Stimulated activated CD8-positive, alpha-beta memory T cell treated with anti-CD3 and anti-CD28 coated beads, Interleukin-15, amount 100 ng/mL, for 48 hours (primary cell): ENCODE measurements at places on chromosomes 7 and 10.

GRCh38 chr7:155166673-155167370 lies 96.7 kb downstream of the HTR5A start:
- no peak for DNase-seq

DNA sequence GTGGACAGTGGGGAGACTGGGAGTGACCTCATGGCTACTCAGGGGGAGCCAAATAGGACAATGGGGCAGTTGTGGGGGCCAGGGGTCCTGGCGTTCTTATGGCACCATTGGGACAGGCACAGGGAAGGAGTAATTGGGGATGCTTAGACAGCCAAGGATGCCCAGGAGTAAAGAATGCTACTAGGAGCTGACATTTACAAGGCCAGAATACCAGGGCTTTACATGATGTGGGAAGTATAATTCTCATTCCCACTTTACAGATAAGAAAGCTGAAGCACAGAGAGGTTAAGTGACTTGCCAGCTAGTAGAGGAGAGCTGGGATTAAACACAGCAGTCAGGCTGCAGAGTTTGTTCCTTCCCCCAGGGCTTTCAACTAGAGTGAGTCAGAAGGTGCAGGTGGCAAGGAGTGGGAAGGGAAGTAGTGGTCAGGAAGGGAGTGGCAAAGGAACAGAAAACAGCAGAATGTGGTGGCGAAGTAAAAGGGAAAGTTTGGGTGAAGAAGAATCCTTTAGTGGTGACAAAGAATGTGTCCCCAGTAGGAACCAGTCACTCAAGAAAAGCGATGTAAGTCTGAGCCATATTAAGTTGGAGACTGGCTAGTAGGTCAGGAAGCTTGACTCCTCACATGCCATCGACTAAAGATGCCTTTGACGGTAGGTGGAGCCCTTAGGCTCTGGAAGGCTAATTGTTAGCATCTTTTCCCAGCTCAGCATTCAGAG lies 32.8 kb downstream of the CPVL start:
- DNase-seq = no peak

GRCh38 chr10:14658331-14659127 lies 116.2 kb downstream of the FAM107B start:
- no peak for DNase-seq

DNA sequence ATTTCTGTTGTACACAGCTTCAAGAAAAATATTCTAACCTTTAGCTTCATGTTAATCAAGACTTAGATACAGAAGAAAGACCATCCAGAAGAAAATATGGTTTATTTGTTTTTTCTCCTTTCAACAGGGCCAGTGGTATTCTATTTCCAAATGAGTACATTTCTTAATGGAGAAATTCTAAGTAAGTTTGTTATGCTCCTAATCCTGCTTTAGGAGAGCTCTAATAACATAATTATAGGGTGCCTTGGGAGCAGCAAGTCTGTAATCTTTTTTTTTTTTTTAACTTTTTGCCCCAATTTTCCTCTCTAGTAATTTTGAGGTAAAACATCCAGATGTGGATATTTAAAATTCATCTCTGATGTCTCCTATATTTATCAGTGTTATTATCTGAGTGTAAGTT lies 98.1 kb downstream of the ADD3 start:
- no peak for DNase-seq

DNA sequence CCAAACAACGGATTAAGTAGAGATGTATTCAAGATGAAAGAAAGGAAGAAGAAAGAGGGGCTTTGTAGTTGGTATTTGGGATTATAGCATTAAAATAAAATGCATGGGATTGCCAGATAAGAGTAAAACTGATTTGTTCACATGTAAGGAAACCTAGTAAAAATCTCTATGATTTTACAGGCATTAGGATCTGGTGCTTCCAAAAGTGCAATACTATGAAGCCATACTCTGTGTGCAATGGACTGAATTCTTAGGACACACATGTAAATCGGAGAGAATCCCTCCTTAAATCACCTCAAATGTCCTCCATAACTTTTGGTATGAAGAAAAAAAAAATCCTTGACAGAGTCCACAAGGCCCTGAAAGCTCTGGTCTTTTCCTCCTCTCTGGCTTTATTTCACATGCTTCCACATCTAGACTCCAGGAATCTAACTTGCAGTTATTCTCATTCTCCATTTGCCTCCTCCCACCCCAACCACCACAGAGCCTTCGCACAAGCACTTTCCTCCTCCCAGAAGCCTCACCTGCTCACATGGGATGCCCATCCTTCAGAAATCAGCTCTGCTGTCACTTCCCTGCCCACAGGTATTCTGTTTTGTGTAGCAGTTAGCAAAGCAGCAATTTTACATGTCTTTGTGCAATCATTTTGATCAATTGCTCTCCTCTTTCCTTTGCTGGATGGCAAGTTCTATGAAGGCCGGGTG lies 378.3 kb downstream of the KCNMA1 start:
- DNase-seq = no peak

DNA sequence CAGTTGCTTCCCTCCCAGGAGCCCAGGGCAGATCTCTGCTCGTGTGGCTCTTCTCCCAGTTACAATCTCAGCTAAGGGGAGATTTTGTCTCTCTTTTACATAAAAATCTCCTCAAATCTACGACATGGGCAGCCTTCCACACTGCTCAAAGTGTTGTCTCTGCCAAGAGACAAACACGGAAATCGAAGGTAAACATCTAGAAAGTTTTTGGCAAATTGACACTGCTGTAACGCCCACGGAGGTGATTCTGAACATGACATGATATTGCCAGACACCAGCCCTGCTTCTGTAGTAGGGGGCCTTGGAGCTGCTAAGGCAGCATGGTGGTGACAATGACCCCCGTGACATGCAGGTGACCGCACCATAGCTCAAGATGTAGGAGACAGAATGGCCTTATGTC lies 128.3 kb downstream of the CCDC3 start:
- DNase-seq = no peak

DNA sequence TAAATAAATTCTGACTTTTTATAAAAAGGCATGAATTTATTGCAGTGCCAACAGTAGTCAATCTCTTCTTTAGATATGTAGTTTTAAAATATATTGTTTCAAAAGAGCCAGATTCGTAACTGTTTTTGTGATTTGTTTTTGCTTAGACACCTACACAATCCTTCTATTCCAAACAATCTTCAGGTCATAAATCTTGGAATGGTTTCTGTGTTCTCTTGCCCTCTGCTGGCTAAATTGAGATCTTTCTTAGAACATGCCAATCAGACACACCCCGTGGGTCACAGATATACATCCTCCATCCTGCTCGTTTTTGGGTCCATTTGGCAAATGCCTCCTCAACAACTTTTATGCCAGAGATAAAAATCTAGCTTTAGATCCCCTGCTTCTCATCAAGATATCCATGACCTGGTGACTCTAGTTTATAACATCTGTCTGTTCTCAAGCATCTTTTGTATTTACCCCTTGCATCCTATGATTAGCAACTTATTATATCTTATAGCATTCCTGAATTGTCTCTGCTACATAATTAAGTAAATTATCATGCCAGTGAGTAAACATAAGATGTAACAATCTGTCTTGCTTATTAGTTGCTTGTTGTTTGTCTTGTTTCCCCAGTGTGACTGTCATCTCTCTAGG lies 35.3 kb upstream of the IFRD1 start:
- DNase-seq = no peak

DNA sequence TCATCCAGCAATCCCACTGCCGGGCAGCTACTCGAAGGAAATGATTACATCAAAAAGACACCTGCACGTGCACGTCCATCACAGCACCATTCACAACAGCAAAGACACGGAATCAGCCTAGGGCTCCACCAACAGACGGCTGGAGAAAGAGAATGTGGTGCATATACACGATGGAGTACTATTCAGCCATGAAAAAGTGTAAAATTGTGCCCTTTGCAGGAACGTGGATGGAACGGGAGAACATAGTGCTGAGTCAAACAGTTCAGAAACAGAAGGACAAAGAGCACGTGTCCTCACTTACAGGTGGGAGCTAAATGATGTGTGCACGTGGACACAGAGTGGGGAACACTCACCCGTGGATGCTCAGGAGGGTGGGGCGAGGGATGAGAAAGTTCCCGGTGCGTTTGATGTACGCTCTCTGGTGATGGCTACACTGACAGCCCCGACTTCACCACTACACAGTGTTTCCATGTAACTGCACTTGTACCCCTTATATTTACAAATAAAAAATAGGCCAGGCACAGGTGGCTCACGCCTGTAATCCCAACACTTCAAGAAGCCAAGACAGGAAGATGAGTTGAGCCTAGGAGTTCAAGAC lies 92.0 kb downstream of the PDGFA start:
- no peak for DNase-seq

- no peak for DNase-seq
These were observed 6.6 kb downstream of the GNA12 start for GRCh38 chr7:2837496-2837895.

DNA sequence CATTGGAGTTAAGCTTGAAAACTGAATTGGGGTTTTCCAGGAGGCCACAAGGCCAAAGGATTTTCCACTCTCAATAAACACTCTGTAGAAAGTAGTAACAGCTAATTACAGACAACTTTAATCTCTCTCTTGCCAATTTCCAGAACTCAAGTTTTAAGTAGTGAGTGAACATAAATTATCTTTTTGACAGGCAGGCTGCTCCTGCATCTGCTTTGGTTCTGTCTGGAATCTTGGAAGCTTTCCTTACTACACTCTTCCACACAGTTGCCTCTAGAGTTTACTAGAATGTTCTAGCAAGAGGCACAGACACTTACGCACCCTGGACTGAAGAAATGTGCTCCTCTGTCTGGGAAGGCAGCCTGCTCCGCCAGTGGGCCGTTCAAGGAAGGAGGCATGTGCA lies 90.5 kb upstream of the WAC start:
- no peak for DNase-seq
